Colonic mucosa (tissue), 4 donors: ENCODE measurements at places on chromosomes 4 and X.

GRCh38 chrX:45775468-45775867 is 574.8 kb upstream of the DIPK2B start:
- no peak for DNase-seq

DNA sequence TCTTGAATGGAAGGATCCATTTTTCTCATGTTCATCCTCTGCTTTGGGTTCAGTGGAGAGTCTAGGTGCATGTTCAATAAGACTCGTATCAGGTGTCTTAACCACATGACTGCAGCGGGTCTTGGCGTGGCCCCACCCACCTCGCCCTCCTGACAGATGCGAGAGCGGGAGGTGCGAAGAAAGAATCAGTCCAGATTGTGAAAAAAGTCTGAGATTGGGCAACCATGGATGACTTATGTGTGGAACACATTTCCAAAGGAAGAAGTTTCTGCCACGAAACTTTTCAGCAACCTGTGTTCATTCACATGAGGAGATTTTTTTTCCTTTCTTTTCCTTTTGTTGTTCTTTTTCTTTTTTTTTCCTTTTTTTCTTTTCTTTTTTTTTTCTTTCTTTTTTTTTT is 66.8 kb downstream of the NSD2 start:
- DNase-seq: no peak

DNA sequence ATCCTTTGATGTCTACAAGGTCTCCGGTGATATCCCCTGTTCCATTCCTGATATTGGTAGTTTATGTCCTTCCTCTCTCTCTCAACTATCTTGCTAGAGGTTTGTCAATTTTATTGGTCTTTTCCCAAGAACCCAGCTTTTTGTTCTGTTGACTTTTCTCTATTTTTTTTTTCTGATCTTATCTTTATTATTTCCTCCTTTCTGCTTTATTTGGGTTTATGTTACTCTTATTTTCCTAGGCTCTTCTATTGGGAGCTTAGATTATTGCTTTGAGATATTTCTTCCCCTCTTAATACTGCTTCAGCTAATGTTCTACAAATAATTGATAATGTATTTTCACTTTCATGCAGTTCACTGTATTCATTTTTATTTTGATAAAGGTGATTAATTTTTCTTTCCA is 44.2 kb downstream of the EIF2S3 start:
- DNase-seq: no peak

DNA sequence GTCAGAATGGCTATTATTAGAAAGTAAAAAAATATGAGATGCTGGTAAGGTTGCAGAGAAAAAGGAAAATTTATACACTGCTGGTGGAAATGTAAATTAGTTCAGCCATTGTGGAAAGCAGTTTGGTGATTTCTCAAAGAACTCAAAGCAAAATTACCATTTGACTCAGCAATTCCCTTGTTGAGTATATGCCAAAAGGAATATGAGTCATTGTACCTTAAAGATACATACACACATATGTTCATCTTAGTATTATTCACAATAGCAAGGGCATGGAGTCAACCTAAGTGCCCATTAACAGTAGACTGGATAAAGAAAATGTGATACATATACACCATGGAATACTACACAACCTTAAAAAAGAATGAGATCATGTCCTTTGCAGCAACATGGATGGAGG is 148.2 kb downstream of the COMMD8 start:
- DNase-seq: no peak

- DNase-seq: no peak
Observed at GRCh38 chr4:94412019-94412657, 39.6 kb upstream of the PDLIM5 start.

GRCh38 chrX:145393702-145394235 is 146.5 kb downstream of the SPANXN1 start:
- DNase-seq: no peak

- no peak for DNase-seq
Observed at GRCh38 chrX:107579956-107580355, 48.4 kb upstream of the PRPS1 start.

DNA sequence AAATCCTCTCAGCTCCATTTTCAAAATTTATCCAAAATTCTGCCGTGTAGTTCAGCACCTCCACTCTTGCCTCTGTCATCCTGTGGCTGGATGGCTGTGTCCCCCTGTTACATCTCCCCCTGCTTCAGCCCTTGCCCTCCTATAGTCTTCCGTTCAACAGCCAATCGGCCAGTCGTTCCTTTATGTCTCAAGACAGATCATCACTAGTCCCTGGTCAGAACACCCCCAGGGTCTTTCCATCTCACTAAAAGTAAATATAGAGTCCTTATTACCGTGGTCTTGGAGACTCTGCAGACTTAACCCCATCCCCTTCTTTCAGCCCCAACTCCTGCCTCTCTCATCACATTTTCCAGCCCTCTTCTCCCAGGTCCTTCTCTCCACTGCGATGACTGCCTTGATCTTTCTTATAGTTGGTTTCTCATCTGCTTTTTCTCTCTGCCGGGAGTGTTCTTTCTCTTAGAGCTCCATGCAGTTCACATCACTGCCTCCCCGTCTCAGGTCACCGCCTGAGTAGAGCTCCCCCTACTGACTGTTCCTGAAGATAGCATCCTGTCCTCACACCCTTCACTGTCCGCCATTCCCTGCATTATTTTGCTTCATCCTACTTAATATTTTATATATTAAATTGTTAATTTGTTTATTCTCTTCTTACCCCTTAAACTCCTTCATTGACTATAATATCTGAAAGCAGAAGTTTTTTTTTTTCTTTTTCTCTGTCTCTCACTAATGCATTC is 736.9 kb upstream of the MAGEB2 start:
- DNase-seq: peak; percentile 29

DNA sequence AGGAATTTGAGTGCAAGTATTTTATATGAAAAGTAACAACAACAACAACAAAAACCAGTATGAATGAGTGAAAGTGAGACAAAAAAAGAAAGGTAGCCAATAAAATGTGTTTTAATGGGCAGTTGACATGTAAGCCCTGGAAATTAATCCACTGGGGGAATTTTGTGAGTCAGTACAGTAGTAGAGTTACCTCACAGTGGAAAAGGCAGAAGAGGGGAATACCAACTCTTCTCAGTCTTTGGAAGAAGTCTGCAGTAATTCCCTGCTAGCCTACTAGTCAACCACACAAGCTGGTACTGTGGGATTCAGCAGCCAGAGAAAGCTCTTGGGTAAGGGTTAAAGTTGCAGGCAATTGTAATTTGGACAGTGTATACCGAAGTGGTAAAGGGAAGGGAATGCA is 76.3 kb upstream of the IL15 start:
- no peak for DNase-seq

DNA sequence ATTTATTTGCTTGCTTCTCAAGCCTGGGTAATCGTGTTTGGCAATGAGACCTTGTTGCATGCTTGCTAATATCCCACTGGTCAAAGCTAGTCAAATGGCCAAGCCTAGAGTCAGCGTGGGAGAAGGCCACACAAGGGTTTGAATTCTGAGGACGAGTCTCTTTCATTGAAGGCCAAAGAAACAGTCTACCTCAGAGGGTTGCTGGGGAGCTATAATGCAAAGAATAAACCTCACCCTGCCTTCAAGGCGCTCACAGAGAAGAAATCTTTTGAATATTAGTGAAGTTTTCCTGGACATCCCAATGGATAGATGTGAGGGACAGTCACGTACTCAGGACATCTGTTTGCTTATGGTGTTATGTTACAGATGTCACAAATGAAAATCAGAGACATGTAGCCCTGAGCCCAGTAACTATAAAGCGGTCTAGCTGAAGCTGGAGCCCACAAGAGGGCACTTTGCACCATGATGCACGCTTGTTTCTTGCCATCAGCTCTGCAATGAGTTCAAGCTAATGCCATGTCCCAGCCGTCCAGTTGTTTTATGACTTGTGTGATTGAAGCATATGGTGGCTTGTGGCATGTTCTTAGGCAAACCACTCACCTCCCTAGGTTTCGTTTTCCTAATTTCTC is 1.1 kb upstream of the TLR3 start:
- DNase-seq: peak; percentile 66

- no peak for DNase-seq
Observed at GRCh38 chrX:16699389-16699788, 13.1 kb downstream of the CTPS2 start.

- DNase-seq: no peak
Observed at GRCh38 chrX:924017-924416, 288.4 kb downstream of the CRLF2 start.

GRCh38 chrX:108312957-108313356 is 125.3 kb downstream of the COL4A6 start:
- no peak for DNase-seq

DNA sequence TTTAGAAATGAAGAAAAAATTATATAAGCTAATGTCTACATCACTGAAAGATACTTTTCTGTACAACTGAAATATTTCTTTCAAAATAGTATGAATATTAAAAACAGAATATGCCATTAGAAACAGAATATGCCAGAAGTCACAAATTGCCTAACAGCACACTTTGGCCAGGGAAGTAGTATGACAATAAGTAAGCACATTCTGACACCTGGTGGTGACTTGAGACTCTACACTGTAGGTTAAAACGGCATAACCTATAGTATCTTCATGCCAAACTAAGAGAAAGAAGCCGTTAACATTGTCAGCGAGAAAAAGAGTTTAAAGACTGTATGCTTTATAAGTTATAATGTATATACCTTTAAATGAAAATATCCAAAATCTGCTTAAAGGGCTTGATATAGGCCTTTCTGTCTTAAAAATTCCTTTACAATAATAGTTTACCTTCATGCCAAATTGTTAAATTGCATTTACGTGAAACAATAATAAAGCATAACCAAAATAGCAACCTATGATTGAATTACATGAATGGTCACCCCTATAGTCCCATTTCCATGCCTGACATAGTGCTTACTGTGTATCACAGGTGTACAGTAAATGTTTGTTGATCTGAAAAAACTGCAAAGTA is 32.8 kb downstream of the FAM13A start:
- DNase-seq: peak; percentile 77

DNA sequence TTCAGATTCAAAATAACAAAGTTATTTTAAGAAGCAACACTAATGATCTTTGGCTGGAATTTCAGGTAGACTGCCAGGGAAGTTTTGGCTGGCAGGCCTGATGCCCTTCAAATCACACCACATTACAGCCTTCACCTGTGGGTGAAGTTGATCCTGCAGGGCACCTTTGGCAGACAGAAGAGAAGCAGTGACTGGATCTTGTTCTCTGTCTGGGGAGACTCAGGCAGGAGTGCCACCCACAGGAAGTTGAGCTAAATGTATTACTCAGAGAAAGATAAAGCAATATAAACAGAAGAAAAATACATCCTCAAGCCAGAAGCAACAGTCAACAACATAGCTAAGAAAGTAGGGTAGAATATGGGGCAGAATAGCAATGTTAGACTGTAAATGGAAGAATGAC is 12.8 kb upstream of the CFAP299 start:
- no peak for DNase-seq

- no peak for DNase-seq
Observed at GRCh38 chr4:32858361-32858760, 2138.2 kb downstream of the PCDH7 start.

DNA sequence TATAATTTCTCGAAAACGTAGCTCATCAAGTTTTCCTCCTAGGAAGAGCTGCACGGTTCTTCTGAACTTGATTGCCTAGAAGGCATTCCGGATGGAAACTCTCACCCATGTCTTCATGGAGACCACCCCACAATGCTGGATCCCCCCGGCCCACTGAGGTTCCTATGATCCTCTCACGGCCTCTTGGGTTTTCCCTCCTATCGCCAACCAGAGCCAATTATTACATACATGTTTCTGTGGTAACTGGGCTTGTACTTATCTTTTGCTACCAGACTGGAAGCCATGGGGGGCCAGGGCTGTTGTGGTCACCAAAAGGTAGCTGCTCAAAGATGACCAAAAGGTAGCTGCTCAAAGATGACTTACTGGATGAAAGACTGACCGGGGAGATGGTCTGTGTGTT is 131.5 kb downstream of the AFAP1 start:
- DNase-seq: no peak

GRCh38 chrX:118208481-118208880 is 91.9 kb upstream of the KLHL13 start:
- DNase-seq: no peak

- DNase-seq: no peak
Observed at GRCh38 chrX:254630-255215, 26.5 kb upstream of the PLCXD1 start.

DNA sequence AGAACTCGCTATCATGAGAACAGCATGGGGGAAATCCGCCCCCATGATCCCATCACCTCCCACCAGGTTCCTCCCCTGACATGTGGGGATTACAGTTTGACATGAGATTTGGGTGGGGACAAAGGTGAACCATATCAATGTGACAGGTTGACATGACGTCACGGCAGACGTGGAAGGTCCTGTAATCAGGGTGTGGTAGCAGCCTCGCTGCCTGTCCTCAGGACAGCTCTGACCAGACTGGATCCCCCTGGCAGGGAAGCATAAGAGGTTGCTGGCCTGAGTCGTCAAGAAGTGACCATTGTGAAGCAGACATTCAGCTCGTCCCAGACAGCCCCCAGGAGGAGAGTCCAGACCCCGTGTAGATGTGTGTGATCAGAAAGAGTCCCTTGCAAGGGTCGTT is 104.6 kb downstream of the TNIP2 start:
- no peak for DNase-seq

- peak; percentile 57 for DNase-seq
Observed at GRCh38 chr4:98261405-98262291, 464 bp downstream of the RAP1GDS1 start.

GRCh38 chr4:41385481-41385880 is 128.8 kb downstream of the UCHL1 start:
- no peak for DNase-seq

GRCh38 chr4:26871611-26872010 is 11.0 kb downstream of the STIM2 start:
- DNase-seq: no peak

- DNase-seq: no peak
Observed at GRCh38 chr4:16852228-16852627, 46.2 kb downstream of the LDB2 start.

DNA sequence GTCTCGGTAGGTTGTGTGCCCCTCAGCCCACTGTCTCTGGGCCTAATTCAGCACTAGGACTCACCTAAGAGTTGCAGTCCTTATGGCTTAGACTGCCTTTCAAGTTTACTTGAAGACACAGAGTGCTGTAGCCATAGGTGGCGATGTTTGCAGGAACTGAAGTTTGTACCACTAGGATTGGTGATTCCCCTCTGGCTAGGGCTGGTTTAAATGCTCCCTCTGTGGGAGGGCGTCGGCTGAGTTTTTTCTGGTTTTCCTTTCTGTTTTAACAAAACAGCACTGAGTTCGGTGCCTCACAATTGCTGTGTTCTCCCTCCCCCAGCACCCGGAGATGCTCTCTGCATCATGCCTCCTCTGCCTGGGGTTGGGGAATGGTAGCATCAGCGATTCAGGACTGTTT is 480.9 kb downstream of the PCDH11X start:
- no peak for DNase-seq

DNA sequence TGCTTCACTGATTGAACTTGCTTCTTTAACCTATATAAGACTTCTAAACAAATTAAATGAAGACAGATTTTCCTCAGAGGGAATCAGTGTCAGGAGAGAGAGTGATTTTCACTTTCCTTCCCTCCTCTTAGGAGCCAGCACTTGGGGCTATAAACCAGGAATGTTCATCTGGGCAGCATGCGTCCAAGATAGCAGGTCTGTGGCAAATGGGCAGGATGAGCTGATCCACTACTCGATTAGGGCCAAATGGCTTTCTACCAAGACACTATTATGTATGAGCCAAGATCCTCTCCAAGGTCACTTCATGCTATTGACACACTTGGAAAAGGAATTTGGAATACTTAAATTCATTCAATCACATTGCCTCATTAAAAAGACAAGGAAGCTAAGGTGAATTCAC is 203.9 kb upstream of the GRID2 start:
- no peak for DNase-seq
